ENCODE measurements at places on chromosomes 3 and 15.

- no peak for DNase-seq
Observed at GRCh38 chr15:73015493-73015892, 36.8 kb upstream of the NEO1 start.

- DNase-seq: no peak
Observed at GRCh38 chr15:50850003-50850402, 58.5 kb upstream of the AP4E1 start.

GRCh38 chr15:86079508-86080266, at the start of gene AGBL1:
AGBL1 (plus strand) TSS chr15:86079871.
- no peak for DNase-seq

DNA sequence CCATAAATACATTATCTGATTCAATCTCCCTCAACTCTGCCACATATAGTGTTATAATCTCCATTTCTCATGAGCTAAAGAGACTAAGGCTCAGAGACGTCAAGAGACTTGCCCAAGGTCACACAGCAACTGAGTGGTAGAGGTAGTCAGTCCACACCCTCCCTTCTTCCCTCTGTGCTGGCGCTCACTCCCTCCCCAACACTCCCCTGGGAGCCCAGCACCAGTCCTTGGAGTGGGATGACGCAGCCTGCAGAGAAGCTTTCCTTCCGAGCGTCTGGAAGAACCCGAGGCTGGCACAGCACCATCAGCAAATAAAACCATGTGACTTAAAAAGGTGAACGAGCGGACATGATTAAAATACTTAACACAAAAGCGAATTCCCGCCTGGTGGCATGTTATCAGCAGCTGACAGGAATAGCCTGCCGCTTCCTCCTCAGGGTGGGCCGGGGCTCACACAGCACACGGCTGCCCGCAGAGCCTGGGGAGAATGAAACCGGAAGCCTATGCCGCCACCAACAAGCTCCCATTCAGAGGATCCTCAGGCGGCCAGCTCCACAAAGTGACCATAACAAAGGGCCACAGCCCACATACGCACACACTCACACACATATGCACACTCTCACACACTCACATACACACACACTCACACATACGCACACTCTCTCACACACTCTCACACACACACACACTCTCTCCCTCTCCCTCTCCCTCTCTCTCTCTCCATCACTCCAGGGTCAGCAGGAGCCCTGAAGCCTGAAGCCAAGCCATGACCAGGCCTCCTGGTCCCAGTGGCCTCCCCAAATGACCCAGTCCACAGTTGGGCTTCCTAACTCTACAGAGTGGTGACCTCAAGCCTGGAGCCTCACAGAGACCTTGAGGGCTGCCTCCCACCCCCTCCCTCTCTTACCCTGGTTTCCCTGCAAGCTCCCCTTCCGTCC, 120.5 kb downstream of the XXYLT1 start:
- no peak for DNase-seq

DNA sequence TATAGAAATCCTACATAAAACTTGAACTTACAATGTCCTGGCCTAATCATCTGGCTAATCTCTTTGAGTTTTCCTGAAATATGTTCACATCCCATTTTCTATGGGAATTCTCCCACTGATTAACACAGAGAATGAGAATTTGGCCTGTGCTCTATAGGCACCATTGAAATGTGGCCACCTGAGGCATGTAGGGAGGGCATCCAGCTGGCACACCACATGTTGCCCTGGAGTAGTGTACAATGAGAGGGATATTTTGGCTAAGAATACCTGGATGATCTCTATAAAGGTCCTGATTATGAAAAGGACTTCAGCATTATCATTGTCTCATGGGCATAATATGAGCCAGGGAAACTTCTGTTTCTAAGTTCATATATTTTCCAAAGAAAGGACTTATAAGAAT, 324.0 kb downstream of the ZBTB20 start:
- DNase-seq: no peak

- no peak for DNase-seq
Observed at GRCh38 chr3:171980578-171981270, 58.7 kb upstream of the FNDC3B start.

DNA sequence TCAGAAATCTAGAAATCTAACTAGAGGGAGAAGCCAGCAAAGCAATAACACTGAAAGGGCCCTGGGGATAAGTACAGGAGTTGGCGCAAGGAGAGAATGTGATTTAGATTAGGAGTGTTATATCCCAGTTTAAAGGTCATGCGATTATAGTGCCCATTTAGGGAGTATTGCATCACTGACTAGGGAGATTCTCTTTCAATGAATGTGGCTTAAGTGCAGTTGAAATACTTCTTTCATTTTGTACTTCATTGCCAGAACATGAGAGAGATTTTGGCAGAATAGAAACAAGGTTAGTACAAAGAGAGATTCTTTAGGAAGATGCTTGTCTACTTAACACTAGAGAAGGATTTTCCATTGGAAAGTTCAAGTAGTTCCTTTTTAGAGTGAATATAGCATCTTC, 13.9 kb downstream of the ROBO2 start:
- DNase-seq: no peak

GRCh38 chr15:57947781-57948180, 117.7 kb downstream of the ALDH1A2 start:
- DNase-seq: no peak

DNA sequence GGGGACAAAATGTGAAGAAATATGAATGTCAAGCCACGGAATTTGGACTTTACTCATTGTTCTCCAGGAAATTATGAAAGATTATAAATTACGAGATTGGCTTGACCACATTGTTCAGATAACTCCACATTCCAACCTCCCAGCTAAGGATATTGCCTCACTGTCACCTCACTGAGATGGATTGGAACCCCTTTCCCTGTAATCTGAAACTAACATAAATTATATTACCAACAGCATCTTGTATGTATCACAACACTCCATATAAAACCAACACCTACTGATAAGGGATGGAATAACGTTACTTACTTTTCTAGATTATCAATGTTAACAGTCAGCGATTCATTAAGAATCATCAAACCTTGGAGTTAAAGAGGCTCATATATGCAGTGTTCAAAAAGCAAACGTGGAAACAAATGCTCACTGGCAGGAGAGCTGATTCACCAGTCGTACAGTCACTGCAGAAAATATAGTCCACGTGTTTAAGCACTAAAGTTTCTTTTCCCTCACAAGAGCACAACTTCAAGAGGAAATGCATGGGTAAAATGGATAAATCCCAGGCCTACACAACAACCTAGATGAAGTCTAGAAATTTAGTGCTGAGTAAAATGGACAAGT, 451.5 kb downstream of the FGF12 start:
- no peak for DNase-seq

DNA sequence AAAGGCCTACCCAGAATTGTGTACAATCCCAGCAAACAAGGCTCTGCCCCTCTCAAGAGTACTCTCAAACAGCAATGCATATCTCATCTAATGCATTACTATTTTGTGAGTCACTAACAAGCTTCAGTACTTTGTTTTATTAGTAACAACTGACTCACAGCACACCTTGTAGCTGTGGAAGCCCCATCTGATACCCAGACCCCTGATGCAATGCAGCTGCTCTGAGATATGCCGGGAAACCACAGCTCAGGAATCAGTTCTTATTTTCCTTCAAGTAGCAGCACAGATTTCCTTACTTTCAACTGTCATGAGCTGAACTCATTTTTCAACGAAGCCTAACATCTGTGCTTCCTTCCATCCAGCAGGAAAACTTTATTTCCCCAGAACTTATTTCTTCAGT, 37.8 kb downstream of the CCNL1 start:
- no peak for DNase-seq

DNA sequence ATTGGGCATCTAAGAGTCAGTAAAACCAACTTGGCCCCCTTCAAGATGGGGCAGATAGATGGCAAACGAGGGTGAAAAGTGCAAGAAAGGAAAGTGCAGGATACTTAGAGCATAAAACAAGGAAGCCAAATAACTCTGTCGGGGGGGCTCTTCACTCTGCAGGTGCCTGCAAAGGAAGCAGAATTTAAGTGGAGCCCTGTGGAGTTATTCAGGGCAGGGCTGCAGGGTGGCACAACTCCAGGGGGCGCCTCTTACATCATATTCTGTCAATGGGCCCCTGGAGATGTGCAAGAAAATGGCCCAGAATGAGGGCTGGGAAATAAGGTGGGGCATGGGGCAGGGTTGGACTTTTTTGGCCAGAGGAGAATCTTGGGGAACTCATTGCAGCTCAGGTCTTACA, 69.7 kb downstream of the CD47 start:
- no peak for DNase-seq

DNA sequence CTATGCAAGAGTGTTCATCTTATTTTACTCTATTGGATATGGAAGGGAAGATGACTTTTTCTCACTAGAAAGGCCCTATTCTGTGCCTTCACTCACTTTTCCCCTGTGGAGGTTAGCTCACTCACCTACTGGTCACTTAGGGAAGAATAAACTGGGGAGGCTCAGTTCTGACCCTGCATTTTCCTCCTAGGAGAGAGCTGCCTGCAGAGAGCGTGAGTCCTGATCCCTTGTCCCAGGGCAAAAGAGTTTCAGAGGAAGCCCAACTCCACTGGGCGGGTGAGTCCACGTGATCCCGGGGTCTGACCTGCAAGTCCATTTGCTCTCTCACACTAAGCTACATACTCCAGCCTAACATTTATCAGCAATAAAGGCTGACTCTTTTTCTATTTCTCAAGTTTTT, 8.4 kb downstream of the MORC1 start:
- DNase-seq: no peak

DNA sequence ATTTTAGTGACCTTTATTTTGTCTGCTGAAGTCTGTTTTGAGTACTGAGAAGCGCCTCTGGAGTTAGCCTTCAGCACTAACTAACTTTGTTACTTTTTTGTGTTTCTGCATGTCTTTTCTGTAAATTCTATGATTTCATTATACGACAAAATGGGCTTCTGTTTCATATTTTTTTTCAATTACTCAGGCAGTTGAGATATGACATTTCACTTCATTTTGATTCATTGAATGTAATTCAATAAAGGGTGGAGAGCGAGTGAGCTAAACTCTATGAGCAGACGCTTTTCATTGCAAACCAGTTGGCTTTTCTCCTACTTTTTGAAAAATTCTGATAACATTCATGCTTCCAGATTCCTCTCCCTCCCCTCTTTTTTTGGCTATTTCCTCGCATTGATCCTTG, 84.4 kb upstream of the KCNH8 start:
- no peak for DNase-seq

GRCh38 chr3:4823986-4824925, 155.0 kb upstream of the BHLHE40 start:
- DNase-seq: peak; percentile 66

GRCh38 chr3:49723296-49723627, 489 bp downstream of the GMPPB start:
- DNase-seq: no peak

DNA sequence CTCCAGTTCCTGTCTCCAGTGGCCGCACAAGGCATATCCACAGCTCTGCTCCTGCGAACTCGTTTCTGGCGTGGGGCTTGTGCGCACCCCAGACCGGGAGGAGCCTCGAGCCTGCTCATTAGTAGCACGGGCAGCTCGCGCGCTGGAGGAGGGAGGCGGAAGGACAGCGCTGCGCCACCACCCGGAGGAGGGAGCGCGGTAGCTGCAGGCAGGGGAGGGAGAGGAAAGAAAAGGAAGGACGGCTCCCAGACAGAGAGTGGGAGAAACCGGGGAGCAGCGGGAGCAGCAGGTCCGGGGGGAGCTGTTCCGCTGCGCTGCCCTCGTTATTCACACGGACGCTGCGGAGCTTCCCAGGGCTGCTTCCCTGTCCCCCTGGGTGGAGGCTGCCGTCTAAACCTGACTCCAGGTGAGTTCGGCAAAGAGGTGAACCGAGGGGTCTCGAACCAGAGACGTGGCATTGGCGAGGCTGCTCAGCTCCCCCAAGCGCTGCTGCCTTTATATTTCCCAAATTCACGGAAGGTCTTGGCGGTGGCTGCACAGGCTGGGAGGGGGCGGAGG, 121.3 kb upstream of the ZNF717 start:
- DNase-seq: peak; percentile 52

DNA sequence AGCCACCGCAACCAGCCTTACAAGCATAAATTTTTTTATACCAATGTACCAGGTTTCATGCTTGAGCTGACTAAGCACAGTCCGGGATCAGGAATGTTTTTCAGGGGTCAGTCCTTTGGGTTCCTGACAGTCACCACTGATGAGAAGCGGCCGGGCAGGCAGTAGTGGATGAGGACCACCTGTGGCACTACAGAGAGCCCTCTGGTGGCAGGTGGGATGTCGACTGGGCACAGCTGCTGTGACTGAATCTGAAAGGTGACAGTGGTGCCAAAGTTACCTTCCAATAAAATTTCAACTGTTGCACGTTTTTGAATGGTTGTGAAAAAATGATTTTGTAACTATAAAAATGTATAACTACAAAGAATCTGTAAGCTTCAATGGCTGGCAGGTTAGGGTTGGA, 34.0 kb downstream of the TPRA1 start:
- no peak for DNase-seq

DNA sequence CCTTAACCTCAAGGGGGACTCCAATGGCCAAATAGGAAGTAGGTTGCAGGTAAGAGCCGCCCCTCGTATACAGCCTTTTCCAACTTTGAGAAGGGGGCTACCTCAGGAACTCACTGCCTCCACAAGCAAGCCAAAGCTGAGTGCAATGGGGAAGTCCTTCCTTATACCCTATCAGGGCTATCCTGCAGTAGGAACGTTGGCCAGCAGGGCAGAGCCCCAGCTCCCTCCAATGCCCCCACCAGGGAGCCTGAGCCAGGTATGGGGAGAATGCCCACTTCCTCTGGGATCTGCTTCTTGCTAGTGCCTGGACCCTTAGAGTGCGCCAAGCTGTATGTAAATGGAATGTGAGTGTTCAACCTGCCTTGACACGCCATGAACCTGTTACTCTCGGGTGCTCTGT, 16.3 kb downstream of the CACNA2D2 start:
- DNase-seq: no peak

DNA sequence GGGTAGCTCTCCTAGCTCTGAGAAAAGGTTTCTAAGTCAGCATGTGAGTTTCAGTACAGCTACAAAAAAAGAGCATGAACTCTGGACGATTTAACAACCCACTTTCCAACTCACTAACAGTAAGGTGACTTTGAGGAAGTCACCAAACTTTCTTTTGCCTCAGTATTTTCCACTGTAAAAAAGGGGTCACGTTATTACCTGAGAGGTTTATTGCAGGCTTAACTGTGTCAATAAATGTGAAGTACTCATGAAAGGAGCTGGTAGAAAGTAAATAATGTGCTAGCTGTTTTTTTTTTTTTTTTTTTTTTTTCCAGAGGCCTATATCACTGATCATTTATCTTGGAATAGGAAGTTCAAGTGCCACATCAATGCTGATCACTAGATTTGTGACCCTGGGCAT, 89.3 kb downstream of the PLSCR2 start:
- no peak for DNase-seq

DNA sequence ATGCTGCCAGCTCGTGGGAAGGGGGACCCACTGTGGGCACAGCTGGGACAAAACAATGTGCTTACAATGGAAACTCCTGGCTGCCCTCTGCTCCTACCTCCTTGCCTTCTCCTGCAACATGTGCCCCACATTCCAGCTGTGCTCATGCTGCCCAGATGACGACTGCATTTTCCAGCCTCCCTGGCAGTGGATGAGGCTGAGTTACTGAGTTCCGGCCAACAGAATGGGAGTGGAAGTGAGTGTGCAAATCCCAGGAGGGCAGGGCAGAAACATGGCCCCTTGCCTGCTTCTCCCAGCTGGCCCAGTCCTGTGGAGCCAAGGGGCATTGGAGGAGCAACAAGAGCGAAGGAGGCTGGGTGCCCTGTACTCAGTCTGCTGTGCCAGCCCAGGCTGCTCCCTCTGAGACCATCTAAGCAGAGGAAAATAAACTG, 17.1 kb downstream of the KLF15 start:
- DNase-seq: no peak

- no peak for DNase-seq
Observed at GRCh38 chr15:35118960-35119359, 33.9 kb upstream of the NANOGP8 start.

All from renal pelvis (tissue), 12 donors.